B cell (primary cell): ENCODE measurements at places on chromosomes 16 and 17.
A peak's percentile ranks its signal among the peaks of the same experiment; 100 is the strongest.

DNA sequence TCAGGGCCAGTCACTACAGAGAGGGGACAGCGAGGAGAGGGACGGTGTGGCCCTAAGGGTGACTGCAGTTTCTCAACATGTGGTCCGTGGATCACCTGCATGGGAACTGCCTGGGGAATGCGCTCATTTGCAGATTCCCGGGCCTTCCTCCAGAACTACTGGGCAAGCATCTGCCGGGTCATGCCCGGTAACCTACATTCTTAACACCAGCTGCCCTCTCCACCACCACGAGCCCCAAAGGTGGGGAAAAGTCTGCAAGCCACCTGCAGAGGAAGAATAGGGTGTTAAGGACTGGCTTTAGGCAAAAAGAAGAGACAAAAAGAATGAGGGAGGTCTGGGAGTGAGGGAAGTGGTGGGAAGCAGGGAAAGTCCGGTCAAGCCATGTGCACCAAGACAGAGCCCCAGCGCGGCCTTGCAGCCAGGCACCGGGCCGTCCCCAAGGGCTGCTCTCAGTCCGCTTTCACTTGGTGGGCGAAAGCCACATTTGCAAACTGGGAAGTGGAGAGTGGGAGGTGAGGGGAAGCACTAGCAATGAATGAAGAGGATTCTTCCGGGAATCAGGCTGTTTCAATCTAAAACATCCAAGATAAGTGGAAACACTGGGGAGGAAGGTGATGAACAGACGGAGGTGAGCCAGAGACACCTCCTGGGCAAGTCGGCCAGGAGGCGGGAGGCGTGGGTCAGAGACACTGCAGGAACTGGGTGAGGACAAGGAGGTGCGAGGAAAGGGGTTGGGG lies 70.3 kb downstream of the N4BP1 start:
- no peak for DNase-seq

DNA sequence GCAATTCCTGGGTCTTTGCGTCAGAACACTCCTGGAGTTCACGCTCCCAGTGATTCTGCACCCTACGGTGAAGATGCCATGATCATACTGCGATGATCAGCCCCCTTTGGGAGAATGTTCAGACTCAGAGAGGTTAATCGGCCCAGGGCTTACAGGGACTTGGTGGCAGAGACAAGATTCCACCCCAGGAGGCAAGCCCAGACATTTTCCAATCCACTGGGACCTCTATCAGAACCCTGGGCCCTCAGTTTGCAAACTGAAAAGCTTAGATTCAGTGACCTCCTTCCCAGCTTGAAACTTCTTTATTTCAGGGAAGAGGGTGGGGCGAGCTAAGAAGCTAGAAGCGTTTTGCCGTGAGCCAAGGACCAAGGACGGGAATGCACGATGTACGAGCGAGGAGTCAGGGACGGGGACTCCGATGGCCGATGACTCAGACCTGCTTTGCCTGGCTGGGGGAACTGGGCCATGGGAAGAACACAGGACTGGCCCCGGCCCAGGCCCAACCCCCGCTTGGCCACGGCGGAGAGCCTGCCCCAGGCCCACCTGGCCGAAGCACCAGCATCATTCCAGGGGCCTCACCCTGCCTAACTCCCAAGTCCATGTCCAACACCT lies 34.7 kb downstream of the SOCS3 start:
- DNase-seq: no peak

GRCh38 chr17:5830921-5831320 lies 239.3 kb upstream of the WSCD1 start:
- no peak for DNase-seq

DNA sequence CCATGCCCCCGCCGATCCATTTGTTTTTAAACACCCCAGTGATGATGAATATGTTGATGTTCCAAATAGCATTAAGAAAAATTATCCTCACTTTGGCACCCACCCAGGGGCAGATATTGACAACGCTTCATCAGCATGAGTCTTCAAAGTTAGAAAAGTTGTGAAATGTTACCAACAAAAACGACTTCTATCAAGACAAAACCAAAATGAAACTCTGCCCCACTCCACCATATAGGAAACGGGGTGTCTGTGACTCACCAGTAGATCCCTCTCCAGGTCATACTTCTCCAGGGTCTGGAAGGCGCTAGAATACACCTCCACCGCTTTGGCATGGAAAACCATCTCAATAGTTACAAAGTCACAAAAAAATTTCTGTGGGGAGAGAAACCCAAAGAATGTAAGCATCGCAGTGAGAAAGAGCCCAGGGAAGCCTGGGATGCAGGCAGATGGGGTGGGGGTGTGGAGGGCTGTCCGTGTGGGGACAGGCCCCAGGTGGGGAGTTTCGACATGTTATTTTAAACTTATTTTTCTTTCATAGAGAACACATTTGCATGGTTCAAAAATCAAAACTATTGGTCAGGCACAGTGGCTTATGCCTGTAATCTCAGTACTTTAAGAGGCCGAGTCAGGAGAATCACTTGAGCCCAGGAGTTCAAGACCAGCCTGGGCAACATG lies 10.2 kb downstream of the CIBAR2 start:
- DNase-seq: no peak

GRCh38 chr16:6247775-6248174 lies 1084.9 kb upstream of the RBFOX1 start:
- no peak for DNase-seq

- no peak for DNase-seq
These were observed 8.3 kb downstream of the RBFOX1 start for GRCh38 chr16:7340938-7341337.

GRCh38 chr17:63848834-63849689 lies 6.6 kb upstream of the SMARCD2 start:
- peak; percentile 97 for DNase-seq

DNA sequence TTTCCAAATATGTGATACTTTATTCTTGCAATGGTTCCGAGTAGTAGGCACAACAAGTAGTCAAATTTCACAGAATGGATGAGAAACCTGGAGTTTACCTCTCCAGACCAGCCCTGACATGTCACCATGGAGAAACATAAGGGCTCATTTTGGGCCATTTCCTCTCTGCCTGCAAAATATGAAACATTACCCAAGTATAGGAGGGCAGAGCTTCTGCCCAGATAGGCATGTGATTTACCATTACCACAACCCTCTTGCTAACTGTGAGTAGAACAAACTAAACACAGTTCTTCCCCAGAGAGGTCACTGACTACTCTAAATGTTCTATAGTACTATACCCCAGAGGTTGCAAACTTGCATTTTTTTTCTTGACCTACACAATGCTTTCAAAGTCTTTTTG lies 15.7 kb upstream of the KPNB1 start:
- DNase-seq: no peak

GRCh38 chr17:60102632-60103096 lies 23.9 kb upstream of the HEATR6 start:
- peak; percentile 77 for DNase-seq

DNA sequence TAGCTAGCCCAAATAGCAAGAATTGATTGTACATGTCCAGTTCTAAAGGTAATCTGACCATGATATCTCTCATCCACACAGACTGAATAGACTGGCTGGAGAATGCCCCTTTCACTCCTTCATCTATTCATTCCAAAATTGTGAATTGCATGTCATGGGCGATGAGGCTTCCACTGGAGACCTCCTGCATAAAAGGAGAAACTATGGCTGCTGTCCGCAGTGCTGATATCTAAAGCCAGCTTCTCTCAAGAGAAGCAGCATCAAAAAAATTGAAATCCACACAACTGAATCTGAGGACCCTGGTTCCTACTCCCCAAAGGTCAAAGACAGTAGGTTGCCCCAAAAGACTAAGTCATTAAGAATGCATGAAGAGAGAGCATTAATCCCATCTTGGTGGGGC lies 7.9 kb upstream of the SCNN1G start:
- DNase-seq: no peak
